ENCODE measurements at places on chromosomes 6 and 20. TPM values are rescaled to one million over a fixed set of nuclear protein-coding genes. Genes with fewer than 3 reads are reported as not detected.

- no peak for DNase-seq
Measured at GRCh38 chr6:129921169-129921817, 60.2 kb upstream of the TMEM244 start.

DNA sequence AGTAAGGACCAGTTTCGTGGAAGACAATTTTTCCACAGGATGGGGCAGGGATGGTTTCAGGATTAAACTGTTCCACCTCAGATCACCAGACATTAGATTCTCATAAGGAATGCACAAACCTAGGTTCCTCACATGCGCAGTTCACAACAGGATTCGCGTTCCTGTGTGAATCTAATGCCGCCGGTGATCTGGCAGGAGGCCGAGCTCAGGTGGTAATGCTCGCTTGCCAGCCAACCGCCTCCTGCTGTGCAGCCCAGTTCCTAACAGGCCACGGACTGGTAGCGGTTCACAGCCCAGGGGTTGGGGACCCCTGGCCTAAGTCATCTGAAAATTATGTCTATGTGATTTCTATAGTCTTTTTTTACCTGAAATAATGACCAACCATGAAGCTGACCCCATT, 217.5 kb downstream of the TMEM200A start:
- DNase-seq, result no peak

TREM1 gene
- total RNA-seq, result not detected

- DNase-seq, result peak; percentile 67
Measured at GRCh38 chr6:139308286-139308916, 16.6 kb upstream of the TXLNB start.
